Transverse colon (tissue), 4 donors: ENCODE measurements at places on chromosomes 1 and 21. TPM values are rescaled to one million over a fixed set of nuclear protein-coding genes. Genes with fewer than 3 reads are reported as not detected.

FCGR1A gene
- total RNA-seq = 2.9 TPM

SLAMF7 gene
- not detected for total RNA-seq

- H3K4me3 ChIP-seq = no peak overlapping the region
- no peak for DNase-seq
- no peaks in the 10 kb centered on the region for H3K36me3 ChIP-seq
Observed at GRCh38 chr1:183958958-183959357, 78.6 kb downstream of the COLGALT2 start.

- no peak for DNase-seq
- no peaks in the 10 kb centered on the region for H3K4me1 ChIP-seq
- H3K27me3 ChIP-seq = peaks cover 51% of the 10 kb centered on the region
- H3K4me3 ChIP-seq = no peak overlapping the region
Observed at GRCh38 chr1:18200136-18200717, 92.6 kb downstream of the IGSF21 start.

- no peaks in the 10 kb centered on the region for H3K36me3 ChIP-seq
- no peak overlapping the region for H3K4me3 ChIP-seq
- no peak overlapping the region for H3K27ac ChIP-seq
- no peaks in the 10 kb centered on the region for H3K27me3 ChIP-seq
- DNase-seq = no peak
Observed at GRCh38 chr1:109570414-109570813, 22.0 kb downstream of the GNAI3 start.

RNU1-2 gene
- total RNA-seq = under 0.01 TPM

MAP3K21 gene
- total RNA-seq = 20.5 TPM

- DNase-seq = no peak
- H3K4me3 ChIP-seq = no peak overlapping the region
- H3K36me3 ChIP-seq = no peaks in the 10 kb centered on the region
- peak overlapping the region; percentile 77 for H3K27ac ChIP-seq
- H3K4me1 ChIP-seq = peaks cover 16% of the 10 kb centered on the region
Observed at GRCh38 chr1:9317072-9317471, 24.4 kb downstream of the SPSB1 start.
